ENCODE measurements at places on chromosomes 2 and 18. TPM values are rescaled to one million over a fixed set of nuclear protein-coding genes. Genes with fewer than 3 reads are reported as not detected.

The CD8B2 gene
- not detected for total RNA-seq

The TMEM237 gene
- 71.7 TPM for total RNA-seq

The GAL3ST2 gene
- total RNA-seq = 0.85 TPM

The C1GALT1C1L gene
- total RNA-seq = 1.1 TPM

The TNFAIP6 gene
- total RNA-seq = 69.3 TPM

The INO80D gene
- total RNA-seq = 5.6 TPM

The GAREM2 gene
- total RNA-seq = 1.4 TPM

The GPBAR1 gene
- total RNA-seq = 0.19 TPM

The ANO7 gene
- 0.85 TPM for total RNA-seq

The DPYSL5 gene
- total RNA-seq = not detected

The FBLN7 gene
- 7.6 TPM for total RNA-seq

The SLC9A4 gene
- not detected for total RNA-seq

The SLC4A3 gene
- 4.2 TPM for total RNA-seq

The KCNF1 gene
- under 0.01 TPM for total RNA-seq

The VPS54 gene
- 22.8 TPM for total RNA-seq

The MOB1A gene
- 90.3 TPM for total RNA-seq

The ZDBF2 gene
- total RNA-seq = 26.2 TPM

The ZNF385B gene
- not detected for total RNA-seq

The NPHP1 gene
- 5.6 TPM for total RNA-seq

The ATG16L1 gene
- total RNA-seq = 29.0 TPM

The NCKAP5 gene
- 9.9 TPM for total RNA-seq

The MEIS1 gene
- total RNA-seq = 32.4 TPM

The DARS1 gene
- total RNA-seq = 117 TPM

The SP5 gene
- total RNA-seq = not detected

The REEP1 gene
- under 0.01 TPM for total RNA-seq

The GALNT14 gene
- 1.7 TPM for total RNA-seq

The LIMS3 gene
- total RNA-seq = 1.1 TPM

The ZSWIM2 gene
- total RNA-seq = under 0.01 TPM

The NPPC gene
- not detected for total RNA-seq

The IL18RAP gene
- total RNA-seq = not detected

The RESP18 gene
- not detected for total RNA-seq

The RRM2 gene
- 3.7 TPM for total RNA-seq

The MAP3K20 gene
- 52.4 TPM for total RNA-seq
